Activated CD4-positive, alpha-beta T cell treated with anti-CD3 and anti-CD28 coated beads for 48 hours (primary cell): ENCODE measurements at places on chromosomes 12 and 14.

DNA sequence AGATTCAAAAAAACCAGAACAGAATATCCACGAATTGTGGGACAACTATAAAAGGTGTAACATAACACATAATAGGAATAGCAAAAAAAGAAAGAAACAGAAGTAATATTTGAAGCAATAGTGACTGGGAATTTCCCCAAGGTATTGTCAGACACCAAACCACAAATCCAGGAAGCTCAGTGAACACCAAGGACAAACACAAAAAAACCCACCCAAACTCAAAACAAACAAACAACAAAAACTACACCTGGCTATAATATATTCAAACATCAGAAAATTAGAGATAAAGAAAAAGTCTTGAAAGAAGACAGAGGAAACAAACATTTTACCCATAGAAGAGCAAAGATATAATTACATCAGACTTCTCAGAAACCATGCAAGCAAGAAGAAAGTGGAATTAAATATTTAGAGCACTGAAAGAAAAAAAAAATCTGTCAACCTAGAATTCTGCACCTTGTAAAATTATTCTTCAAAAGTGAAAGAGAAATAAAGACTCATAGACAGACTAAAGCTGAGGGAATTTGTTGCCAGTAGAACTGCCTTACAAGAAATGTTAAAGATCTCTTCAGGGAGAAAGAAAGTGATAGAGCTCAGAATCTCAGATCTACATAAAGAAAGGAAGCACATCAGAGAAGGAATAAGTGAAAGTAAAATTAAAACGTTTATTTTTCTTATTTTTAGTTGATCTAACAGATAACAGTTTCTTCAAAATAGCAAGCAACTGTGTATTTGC lies 12.1 kb upstream of the HMGA2 start:
- no peak for DNase-seq

DNA sequence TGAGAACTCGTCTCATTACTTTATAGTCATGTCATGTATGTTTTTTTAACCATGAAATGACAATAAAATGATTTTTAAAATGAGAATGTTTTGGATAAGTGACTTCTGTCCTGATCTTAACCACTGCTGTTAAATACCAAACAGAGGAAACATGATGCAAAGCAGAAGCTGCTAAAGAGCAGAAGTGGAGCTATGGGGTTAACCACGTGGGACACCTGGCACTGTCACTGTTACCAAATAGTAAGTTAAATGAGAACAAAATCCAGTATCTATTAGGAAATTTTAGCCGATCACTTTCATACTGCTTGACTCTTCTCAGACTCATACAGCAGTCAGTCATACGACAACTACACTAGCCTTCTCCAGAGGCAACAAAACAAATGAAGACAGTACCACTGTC lies 82.4 kb downstream of the SCAF11 start:
- no peak for DNase-seq

DNA sequence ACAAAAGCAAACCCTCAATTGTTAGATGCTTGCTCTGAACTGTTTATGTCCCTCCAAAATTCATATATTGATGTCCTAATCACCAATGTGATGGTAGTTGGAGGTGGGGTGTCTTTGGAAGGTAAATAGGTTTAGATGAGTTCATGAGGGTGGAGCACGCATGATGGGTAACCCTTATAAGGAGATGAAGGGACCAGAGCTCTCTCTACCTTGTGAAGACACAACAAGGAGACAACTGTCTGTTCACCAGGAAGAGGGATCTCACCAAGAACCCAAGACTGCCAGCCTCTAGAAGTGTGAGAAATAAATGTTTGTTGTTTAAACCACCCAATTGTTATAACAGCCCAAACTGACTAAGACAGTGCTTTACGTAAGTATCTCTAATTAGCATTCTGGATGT lies 27.0 kb downstream of the DHRS2 start:
- DNase-seq = no peak

- no peak for DNase-seq
These were observed 59.8 kb downstream of the FOS start for GRCh38 chr14:75338398-75338797.

DNA sequence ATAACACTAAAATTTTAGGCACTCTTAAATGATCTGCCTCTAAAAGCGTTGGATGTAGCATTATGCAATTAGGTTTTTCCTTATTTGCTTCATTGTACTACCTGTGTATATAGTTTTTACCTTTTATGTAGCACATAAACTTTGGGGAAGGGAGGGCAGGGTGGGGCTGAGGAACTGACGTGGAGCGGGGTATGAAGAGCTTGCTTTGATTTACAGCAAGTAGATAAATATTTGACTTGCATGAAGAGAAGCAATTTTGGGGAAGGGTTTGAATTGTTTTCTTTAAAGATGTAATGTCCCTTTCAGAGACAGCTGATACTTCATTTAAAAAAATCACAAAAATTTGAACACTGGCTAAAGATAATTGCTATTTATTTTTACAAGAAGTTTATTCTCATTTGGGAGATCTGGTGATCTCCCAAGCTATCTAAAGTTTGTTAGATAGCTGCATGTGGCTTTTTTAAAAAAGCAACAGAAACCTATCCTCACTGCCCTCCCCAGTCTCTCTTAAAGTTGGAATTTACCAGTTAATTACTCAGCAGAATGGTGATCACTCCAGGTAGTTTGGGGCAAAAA lies 4.1 kb downstream of the CDKN1B start:
- DNase-seq = no peak

GRCh38 chr14:50340045-50340444 lies 27.9 kb downstream of the DMAC2L start:
- DNase-seq = no peak

- no peak for DNase-seq
These were observed 70.4 kb downstream of the ARL6IP4 start for GRCh38 chr12:123050913-123051312.

GRCh38 chr14:59831121-59831730 lies 39.4 kb downstream of the RTN1 start:
- no peak for DNase-seq

GRCh38 chr12:39930101-39930500 lies 175.8 kb downstream of the SLC2A13 start:
- no peak for DNase-seq

- no peak for DNase-seq
These were observed 426.7 kb downstream of the RAD51B start for GRCh38 chr14:68246074-68246785.

DNA sequence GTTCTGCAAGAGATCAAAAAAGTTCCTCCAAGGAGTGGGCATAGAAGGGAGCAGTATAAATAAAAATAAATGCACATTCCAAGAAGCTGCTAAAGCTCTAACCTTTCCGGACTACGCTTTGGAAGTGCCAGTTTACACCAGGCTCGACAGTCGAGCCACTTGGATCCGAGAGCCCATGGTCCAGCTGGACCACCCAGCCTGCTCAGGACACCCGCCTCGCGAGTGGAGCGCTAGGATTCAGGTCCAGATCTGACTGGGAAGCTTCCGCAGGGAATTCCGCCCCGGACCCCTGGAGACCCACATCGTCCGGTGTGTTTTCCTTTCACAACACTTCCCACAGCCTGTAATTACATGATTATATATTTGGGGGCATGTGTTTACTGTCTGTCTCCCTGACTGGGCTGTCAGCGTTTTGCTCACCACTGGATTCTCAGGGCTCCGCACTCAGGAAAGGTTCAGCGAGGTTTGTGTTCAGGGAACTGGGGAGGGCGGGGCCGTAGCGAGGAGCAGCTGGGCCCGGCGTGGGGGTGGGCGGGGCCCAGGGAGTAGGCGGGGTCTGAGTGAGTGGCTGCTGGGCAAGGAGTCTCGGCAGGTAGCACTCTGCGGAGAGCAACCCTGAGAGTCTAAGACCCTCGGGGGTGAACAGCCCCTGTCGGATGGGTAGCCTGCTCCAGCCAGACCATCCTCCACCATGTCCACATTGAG lies 52.3 kb upstream of the TMEM263 start:
- peak; percentile 86 for DNase-seq

DNA sequence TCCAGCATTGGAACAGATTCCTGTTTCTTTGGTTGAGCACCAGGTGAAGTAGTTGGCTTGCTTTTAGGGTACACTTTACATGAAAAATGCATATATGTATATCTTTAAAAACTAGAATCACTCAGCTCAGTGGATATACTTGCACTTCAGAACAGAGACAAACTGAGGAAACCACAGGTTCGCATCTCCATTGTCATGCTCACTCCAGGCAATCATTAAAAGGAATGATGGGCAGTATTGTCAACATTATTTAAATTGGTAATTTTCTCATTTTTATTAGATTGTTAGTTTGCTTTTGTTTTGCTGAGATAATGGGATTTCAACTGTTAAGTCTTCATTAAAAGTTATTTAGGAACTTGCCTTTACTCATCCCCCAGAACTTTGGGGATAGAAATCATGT lies 71.0 kb upstream of the NELL2 start:
- DNase-seq = no peak

GRCh38 chr12:58288190-58288589 lies 346.8 kb downstream of the ATP23 start:
- no peak for DNase-seq

GRCh38 chr12:69342421-69342820 lies 5.8 kb upstream of the LYZ start:
- DNase-seq = no peak

DNA sequence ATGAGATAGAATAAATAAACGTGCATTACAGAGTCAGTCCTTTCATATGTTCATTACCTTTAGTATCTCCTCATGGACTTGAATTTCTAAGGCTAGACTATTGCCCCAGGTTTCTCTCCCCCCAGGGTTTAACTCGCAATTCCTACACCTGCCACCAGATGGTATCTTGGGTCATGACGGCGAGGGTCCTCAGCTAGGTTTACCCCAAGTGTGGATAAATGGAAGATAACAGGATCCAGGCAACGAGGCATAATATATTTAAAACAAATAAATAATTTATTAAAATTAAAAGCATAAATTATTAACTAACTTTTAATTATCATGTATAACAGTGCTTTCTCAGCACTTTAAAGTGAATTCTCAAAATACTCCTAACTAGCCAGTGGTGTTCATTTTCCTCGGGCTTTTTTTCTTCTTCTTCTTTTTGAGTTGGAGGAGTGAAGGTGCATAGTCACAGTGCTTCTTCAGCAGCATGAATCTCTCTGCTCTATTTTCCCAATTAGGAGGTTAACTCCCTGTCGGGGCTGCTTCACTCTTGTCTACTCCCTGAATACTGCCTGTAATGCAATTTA lies 243.5 kb upstream of the CAND1 start:
- DNase-seq = peak; percentile 66

- DNase-seq = no peak
These were observed 340.4 kb downstream of the SLC6A15 start for GRCh38 chr12:84572196-84572595.

DNA sequence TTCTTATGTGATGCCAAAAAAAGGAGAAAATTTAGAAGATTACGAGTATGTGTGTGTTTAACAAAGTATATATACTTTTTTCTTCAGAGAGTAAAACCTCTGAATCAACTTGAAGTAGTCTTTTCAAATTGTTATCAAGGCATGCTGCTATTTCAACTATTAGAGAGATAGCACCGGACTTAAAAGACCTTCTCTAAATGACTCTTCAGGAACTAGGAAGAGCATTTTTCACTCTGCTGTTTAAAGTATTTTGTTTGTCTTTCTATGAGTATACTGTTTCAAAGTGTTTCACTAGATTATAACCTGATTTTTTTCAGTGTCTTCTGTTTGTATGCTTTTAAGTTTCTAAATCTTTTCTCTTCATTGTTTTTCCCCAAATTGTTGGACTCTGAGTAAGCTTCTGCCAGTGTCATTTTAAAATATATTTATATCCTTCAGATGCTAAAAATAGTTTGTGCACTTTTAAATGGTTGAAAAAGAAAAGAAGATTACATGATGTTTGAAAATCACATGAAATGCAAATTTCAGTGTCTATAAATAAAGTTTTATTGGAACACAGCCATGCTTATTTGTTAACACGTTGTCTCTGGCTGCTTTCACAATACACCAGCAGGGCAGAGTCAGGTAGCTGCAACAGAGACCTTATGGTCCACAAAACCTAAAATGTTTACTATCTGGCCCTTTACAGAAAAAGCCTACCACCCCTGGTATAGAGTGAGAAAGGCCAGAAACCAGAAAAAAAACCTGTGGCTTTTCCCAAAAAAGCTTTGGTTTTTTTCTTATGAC lies 21.3 kb downstream of the CRADD start:
- no peak for DNase-seq

GRCh38 chr14:89563471-89563870 lies 146.4 kb upstream of the FOXN3 start:
- no peak for DNase-seq

GRCh38 chr12:48818831-48819590 lies 715 bp downstream of the CACNB3 start:
- DNase-seq = no peak

- DNase-seq = peak; percentile 59
These were observed 17.7 kb downstream of the OR6S1 start for GRCh38 chr14:20623798-20624197.

DNA sequence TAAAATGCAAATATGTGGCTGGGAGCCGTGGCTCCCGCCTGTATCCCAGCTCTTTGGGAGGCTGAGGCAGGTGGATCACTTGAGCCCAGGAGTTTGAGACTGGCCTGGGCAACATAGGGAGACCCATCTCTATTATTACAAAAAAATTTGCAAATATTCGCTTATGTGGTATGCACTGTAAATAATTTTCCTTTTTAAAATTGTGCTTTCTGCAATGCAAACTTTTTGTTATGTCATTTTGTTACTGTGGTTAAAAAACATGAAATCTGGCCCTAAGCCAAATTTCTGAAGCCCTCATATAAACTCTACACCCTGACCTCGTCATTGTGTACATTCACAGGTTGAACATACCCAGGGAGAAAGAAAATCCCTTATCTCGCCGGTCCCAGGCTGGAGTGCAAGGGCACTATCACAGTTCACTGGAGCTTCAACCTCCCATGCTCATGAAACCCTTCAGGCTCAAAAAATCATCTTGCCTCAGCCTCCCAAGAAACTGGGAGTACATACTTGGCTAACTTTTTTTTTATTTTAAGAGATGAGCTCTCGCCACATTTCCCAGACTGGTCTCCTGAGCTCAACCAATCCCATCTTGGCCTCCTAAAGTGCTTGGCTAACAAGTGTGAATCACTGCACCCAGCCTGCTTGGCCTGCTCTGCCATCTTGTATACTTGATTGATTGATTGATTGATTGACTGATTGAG lies 24.7 kb downstream of the TRAPPC6B start:
- DNase-seq = no peak

DNA sequence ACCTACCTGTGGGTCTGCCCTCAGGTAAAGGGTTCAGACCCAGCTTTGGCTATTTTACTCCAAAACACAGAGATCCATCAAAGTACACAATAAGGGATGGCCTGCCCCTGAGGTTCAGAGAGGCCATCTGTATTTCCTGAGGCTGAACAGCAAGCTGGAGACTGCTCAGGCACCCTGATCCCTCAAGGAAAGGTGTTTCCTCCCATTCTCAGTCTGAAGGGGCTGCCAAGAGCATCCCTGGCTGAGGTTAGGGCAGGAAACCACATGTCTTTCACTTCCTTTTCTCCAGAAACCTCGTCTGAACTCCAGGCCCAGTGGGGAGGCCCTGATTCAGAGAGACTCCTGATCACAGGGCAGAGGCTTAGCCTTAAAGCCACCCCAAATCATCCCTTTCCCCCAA lies 1.5 kb downstream of the RILPL1 start:
- DNase-seq = peak; percentile 25

GRCh38 chr12:106213662-106214061 lies 34.2 kb downstream of the CKAP4 start:
- DNase-seq = no peak
